ENCODE measurements at places on chromosomes 1 and 21.
A peak's percentile ranks its signal among the peaks of the same experiment; 100 is the strongest.

GRCh38 chr21:15651172-15651571, 78.6 kb upstream of the USP25 start:
- DNase-seq = no peak

GRCh38 chr1:43530483-43531106, at the start of gene PTPRF:
PTPRF (plus strand) TSS chr1:43530883; CDS start chr1:43545076, 14,193 bp downstream.
- peak; percentile 86 for DNase-seq

DNA sequence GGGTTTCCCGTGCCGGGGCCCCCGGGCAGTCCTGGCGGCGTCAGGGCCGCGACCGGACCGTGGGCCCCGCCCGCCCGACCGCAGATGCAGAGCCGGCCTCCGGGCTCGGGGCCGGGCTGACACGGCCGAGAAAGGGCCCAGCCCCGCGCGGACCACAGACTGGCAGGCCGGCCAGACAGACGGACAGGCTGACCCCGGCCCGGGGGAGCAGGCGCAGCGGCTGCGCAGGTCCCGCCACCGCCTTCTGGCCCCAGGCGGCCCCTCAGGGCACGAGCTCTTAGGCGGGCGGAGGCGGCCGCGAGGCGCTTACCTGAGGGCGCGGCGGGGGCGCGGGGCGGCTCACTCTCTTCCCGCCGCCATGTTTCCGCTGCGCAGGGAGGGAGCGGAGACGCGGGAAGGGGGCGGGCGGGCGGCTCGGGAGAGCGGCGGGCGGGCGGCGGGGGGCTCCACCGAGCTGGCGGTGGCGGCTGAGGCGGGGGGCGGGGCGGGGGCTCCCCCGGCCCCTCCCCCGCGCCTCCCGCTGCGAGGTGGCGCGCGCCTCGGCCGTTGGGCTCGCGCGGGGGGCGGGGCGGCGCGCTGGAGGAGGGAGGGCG, at the start of gene SCMH1:
TSS of gene SCMH1 (minus strand) at position 558 of the 593 bp plus-strand sequence. CDS start 56,173 bp downstream, outside the sequence.
- DNase-seq = peak; percentile 72

DNA sequence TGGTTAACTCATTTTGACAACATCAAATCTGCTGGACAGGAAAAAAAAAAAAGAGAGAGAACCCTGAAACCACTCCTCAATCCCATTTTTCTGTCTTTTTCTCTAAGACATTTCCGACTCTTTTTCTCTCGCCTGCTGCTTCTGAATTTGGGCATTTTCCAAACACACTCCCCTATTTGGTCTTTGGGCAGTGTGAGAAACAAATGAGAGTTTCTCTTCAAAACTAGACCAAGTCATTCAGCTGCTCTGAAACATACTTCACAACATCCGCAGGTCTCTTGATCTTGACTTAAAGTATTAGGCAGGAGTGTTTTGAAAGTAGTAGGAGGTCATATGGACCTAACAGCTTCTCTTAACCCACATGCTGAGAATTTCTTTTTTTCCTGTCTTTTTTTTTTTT, 364.8 kb upstream of the ESRRG start:
- DNase-seq = no peak

DNA sequence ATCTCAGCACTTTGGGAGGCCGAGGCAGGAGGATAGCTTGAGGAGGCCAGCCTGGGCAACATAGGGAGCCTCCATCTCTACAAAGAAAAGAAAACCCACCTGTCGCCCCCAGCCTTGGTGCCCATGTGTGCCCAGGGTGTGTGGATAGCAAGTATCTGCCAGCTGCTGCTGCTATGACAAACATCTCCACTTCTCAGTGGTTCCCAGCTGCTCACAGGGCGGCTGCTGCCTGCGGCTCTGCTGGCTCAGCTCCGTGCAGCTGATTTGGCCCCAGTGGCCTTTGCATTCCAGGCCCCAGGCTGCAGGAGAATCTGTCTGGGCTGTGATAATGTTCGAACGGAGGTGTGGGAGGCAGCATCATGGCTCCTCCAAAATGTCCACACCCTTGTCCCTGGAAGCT, 10.6 kb upstream of the TTC34 start:
- DNase-seq = no peak

DNA sequence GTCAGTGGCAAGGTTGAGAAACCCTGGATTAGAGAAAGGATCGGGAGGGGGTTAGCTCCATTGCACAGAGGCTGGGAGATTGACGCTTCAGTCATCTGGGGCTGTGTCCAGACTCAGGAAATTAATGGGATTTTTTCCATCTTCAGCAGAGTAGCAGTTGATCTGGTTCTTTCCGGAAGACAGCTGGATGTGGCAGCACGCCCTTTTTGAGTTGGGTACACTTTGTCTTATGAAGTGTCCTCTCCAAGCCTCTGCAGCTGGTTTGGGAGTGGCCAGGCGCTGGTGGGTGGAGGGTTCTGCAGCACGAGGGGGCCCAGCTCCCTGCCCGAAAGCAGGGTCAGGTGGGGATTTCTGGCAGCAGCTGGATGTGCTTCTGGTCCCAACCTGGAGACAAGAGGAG, 95.1 kb downstream of the TAS1R2 start:
- no peak for DNase-seq

DNA sequence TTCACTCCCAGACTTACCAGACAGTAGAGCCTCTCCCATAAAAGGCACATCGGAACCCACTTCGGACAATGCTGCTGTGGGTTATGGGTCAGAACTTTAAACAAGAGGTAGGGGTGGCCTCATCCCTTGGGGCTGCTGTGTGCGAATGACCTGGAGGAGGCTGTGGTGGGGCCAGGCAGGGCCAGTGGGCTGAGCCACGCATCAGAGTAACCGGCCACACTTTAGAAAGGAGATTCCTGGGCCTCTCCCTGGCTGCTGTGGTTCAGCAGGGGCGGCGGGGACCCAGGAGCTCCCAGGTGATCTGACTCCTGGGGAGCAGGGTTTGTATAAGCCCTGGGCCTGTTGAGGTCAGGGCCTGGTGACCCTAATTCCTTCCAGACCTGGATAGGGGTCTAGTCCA, 110.2 kb upstream of the C1orf174 start:
- DNase-seq = no peak

DNA sequence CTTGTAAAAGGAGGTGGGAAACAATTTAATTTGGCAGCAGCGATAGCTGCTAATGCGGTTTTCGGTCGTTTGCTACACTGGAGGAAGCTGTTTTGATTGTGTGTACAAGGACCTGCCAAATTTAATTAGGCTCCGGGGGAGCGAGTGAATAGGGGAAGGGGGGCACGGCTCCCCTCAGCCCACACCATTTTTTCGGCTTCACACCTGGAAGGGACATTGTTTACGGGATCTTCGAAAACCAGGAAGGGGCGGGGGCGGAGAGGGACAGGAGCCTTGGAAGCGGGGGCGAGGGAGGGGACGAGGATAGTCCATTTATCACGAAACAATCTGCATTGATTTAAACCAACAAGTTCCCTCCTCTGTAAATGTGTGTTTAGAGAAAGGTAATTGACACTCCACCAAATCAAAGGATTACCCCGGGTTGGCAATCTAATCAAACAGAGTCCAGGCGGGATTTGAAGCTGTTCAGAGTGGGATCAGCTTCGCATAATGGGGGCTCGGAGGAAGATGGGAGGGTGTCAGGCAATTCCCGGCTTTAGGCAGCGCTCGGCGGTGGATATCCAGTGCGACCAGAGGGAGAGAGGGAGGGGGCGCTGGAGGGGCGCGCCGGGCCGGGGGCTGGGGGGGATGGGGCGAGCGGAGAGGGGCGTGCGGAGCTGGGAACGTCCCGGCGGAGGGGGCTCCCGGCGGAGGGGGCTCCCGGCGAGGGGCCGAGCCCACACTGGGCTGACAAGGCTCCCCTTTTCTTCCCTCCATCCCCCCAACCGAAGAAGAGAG, 9.8 kb downstream of the PAX7 start:
- DNase-seq = no peak

DNA sequence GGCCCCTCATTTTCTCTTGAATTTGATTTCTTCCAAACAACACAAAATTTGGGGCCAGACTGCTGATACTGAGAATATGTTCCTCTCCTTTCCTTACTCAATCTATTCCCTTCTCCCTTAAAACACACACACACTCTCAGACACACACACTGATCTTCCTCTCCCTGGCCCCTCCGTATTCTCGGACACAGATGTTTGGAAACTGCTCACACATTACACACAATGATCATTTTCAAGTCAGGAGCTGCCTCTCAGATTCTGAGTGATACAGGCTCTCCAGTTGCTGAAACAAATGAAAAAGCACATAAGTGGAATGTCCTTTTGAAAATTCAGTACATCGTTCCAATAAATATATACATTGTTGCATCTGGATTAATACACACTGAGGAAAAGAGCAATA, 161.3 kb downstream of the CLEC20A start:
- DNase-seq = no peak

DNA sequence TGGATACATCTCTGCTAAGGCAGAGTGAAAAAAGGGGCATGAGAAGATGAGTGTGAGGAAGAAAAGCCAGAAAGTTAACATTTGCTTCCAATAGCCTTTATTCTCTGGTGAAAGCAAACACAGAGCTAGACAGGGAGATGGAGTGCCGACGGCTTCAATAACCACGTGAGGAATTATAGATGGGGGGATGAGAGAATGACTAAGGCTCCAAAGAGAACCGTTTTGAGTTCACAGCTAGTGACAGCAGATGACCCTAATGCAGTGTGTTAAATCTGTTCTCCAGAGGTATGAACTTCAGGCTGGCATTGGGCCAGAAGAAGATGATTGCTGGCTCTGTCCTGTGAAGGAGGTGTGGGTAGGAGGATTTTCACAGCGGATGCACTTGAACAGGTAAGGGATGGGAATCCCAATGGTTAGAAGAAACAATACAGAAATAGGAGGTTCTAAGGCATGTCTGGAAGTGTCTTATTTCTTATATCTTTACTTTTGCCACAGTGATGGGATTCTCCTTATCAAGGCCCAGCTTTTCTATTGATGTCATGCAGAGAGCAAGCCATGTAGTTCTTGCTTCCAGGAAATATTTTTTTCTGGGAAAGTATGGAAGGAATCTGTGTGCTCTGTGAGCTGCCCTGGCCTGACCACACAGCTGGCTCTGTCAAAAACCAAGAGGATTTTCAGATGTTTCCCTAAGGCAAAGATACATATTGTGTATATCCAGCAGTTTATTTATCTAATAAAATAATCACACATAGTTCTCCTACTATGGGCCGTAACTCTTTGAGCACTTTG, 573.8 kb downstream of the LTN1 start:
- DNase-seq = peak; percentile 59

- DNase-seq = no peak
Observed at GRCh38 chr1:93728480-93729131, 47.0 kb upstream of the BCAR3 start.

DNA sequence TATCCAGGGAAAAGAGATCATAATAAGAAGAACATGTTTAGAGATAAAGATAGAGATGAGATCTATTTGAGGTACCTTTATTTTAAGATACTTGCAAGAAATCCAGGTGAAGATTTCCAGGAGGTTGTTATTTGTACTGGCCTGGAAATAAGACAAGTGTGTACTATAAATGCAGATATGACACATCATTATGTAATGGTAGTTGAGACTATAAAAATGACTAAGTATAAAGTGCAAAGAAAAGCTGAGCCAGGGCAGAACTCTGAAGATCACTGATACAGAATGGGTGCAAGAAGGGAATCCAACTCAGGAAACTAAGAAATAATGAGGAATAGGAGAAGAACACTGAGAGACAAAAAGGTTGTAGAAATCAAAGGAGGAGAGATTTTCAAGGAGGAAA, 378.2 kb upstream of the PBX1 start:
- DNase-seq = no peak

DNA sequence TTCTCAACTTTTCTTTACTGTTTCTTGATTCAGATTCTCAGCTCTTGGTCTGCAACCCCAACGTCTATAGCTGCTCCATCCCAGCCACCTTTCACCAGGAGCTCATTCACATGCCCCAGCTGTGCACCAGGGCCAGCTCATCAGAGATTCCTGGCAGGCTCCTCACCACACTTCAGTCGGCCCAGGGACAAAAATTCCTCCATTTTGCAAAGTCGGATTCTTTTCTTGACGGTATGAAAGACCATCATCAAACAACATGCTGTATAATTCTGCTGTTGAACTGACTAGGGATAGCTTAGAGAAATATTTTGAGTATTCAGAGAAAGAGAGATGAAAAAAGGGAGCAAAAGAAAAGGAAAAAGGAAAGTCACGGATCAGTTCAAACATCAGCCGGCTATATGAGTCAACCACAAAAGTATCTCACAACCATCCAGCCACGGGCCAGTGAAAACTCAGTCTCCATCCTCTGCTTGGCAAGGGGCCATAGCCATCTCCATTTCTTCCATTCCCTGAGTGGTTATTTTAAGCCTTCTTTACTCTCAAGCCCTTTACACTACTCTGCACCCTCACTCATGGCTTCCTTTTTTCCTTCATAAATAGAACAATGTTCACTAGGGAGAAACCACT, 14.1 kb downstream of the DNASE2B start:
- DNase-seq = peak; percentile 82

DNA sequence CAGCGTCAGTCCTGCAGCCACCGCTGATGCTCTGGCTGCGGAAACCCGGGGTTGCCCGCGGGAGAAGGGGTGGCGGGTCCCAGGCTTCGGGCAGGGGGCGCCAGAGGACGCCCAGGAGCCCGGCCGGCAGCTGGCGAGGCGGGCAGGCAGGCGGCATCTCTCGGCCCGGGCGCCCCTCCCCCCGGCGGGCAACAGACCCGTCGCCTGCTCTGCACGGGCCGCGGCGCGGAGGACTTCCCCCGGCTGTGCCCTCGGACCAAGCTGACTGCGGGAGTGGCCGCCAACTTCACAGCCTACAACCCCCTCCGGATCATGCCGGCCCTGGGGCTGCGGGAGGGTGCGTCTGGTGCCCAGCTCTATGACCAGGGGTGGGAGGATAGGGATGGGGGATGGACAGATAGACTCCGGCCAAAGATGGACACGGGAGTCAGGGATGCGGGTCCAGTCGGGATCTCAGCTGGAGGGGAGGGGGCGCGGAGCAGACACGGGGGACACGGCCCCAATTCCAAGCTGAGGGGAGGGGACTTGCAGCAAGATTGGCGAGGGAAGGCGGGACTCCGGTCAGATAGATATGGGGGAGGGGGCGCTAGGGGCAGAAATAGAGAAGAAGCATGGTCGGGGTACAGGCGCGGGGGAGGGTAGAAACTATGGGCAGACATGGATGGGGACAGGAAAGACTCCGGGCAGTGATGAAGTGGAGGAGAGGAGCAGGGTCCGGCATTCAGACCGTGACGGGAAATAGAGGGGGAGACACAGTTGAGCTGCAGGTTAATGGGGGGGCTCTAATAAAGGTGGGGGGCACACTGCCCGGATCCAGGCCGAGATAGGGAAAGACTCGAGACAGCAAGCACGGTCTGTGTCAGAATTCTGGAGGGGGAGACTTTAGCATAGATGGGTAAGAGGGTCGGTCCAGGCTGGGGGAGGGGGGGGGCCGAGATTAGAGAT, 1.1 kb downstream of the ADGRB2 start:
- peak; percentile 93 for DNase-seq

DNA sequence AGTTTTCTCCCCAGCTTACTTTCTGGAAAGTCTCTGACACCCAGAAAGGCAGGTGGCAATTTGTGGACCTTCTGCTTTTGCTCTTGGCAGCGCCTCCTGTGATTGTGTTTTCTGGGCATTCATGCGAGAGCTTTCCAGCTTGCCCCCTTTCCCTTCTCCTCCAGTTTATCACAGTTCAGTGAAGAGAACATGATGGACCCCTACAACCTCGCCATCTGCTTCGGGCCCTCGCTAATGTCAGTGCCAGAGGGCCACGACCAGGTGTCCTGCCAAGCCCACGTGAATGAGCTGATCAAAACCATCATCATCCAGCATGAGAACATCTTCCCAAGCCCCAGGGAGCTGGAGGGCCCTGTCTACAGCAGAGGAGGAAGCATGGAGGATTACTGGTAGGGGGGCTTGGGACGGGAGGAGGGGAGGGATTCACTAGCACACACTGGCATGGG, 24.3 kb upstream of the IKBKE start:
- no peak for DNase-seq

GRCh38 chr1:238115852-238116251, 225.1 kb upstream of the ZP4 start:
- DNase-seq = no peak

All from adipocyte (in vitro differentiated cells).